ENCODE measurements at places on chromosomes 5 and 9.
A peak's percentile ranks its signal among the peaks of the same experiment; 100 is the strongest.

DNA sequence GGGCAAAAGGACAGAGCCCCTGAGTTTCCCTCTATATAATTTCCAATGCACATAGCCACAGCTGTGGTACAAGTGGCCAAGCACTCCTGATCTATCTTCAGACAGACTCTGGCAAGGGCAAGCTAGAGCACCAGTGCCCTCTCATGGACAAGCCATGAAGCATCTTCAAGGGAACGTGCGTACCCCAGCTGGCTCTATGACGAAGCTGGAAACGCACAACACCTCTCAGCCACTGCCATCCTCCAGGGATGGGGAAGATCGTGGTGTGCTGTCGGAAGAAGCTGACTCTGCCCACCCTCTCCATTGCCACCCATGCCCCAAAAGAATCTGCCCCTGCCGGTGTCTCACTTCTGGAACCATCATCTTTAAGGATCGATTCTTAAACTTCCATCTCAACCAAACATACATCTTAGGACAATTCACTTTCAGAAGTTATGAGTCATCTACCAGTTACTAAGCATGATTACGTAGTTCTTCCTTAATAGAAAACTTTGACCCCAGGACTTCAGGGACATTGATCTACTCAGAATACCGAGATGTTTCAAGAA is 482.9 kb downstream of the AGTPBP1 start:
- DNase-seq = peak; percentile 81

- DNase-seq = peak; percentile 72
Observed at GRCh38 chr5:179345433-179346321, at the start of gene ADAMTS2. Gene ADAMTS2, minus strand, starts transcription at chr5:179345461. Its CDS starts 133 bp downstream, at chr5:179345328.

DNA sequence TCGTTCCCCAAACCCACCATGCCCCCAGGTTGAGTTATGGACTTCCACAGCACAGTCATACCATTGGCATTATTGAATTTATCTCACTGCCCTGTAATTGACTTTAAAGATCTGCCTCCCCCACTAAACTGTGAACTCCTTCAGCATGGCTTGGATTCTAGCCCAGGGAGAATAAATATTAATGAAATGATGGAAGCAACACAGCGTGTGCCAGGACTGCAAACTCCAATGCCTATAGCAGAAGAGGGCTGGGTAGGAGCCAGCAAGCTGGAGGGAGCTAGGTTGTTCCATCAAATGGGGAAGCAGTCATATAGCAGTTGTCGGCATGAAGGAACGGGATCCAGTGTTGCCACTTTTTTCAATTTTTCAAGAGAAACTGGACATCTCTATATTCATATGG is 69.0 kb upstream of the MSX2 start:
- DNase-seq = peak; percentile 9

GRCh38 chr9:126699401-126699881 is 85.7 kb downstream of the LMX1B start:
- DNase-seq = no peak

DNA sequence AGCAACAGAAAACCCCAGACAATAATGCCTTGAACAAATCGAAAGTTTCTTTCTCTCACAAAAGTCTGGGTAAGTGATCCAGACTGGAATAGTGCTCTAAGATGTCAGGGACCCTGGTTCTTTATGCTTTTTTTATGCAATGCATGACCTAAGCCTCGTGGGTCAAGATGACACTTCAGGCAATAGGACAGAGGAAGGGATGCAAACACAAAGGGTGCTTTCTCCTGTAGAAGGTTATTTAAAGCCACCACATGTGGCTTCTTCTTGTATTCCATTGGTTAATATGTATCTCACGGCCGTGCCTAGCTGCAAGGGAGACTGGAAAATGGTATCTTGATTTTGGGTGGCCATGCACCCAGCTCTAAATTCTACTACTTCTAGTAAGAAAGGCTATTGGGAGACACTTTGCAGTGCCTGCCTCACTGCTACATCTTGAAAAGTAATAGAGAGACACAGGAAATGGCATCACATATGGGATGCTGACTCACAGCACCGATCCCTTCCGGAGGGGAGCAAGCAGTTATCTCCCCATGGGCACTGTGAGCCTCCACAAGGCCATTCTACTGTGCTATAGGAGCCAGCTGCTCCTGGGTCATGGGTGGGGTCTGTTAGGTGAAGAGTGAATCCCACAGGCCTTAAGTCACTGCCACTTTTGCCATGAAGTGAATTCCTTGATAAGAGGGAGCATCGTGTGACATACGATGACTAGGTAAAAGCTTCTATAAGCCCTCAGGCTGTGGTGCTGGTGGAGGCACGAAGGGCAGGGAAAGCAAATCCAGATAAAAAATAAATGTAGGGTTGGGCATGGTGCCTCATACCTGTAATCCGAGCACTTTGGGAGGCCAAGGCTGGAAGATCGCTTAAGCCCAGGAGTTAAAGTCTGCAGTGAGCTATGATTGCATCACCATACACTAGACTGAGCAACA is 32.5 kb upstream of the RAB14 start:
- peak; percentile 53 for DNase-seq

DNA sequence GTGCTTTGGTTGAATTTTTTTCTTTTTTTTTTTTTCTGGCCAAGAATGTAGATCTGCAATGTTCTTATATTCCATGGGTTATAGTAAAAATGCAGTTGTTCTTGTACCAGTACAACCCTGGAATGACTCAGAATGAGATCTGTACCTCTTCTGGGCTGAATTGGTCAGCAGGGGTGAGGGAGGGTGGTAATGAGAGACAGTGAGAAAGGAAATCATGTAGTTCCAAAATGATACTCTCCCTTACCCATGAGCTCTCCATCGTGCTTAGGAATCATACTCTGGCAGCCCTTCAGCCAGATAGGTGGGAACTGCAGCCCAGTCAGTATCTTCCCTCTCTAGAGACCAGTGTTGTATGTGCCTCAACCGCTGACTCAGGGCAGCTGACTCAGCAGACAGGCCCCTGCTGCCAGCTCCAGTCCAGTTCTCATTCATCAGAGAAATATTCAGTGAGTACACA is 2.1 kb upstream of the GLIS3 start:
- DNase-seq = peak; percentile 97

DNA sequence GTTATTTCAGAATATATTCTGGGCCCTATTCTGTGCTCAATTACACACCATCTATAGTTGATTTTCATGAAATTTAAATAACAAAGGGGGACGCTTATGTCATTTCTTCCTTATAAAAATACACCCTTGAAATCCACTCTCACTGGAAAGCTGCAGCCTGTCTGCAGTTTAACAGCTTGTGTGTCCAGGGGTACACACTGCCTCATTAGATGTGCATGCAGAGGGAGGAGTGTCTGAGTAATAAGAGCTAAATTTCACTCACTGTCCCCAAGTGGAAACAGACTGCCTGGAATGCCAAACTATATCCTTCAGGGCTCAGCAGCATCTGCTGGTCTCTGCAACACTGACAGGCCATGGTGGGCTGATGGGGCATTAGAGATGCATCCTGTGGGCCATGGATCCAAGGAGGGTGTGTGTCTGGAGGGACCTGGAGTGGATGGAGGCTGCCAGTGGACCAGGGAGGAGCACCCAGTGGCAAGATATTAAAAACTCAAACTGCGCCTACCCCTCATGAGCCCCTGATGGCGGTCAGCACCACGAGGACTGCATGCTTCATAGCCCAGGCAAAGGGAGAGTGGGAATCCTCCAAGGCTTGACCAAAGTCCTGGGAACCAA is 15.8 kb upstream of the TIFAB start:
- DNase-seq = no peak

DNA sequence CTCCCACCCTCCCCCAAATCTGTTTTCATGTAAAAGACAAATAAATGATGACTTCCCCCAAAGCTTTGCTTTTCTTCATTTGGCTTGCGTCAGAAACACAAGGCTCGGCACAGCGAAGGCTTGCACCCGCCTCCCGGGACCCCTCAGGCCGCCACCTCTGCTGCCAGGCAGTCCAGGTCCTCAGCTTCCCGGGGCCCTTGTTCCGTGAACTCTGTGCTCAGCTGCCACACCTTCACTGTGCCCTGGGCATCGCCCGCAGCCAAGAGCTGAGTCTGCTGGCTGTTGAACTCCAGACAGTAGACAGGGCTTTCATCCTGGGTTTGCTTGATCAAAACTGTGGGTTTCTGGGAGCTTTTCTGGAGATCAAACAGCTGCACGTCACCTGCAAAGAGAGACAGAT is 23.0 kb downstream of the DYNC2I2 start:
- DNase-seq = no peak

DNA sequence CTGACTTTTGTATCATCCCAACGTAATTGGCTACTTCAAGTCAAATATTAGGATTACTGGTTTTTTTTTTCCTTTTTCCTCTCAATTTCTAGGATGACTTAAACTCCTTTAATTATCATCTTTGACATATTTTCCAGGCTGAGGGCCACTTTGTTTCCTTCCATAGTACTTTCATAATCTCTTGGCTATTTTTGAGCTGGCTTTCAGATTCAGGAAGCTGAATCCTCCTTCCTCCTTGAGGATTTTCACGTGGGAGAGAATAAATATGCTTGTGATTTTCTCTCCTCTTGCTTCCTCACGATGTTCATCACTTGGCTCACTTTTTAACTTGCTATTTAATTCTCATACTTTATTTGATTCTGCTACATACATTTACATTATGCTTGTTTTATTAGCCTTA is 88.1 kb downstream of the ITGA1 start:
- no peak for DNase-seq

DNA sequence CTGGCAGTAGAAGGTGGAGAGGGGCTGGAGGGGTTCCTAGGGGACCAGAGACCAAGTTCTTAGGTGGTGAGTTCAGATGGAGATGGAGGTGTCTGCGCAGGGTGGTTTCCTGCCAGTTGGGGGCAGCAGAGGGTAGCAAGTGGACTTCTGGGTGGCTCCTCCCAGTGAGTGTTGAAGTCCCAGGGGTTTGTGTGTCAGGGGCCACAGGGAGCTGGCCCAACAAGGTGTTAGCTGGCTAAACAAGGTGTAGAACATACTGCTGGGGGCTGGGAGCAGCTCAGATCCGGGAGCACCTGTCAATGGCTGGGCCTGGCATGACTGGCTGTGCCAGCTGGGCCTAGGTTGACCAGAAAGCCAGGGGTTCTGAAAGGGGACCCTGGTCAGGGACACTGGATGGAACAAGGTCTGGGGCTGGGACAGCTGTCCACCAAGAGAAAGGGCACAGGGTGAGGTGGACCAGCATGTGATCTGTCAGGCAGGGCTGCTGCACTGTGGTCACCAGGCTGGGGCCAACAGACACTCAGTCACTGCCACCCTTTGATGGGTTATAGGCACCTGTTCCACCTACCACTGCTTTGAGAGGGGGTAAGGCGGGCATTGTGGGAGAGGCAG is 35.6 kb downstream of the DAB2IP start:
- peak; percentile 68 for DNase-seq

GRCh38 chr5:113764382-113764781 is 250.9 kb downstream of the YTHDC2 start:
- no peak for DNase-seq

DNA sequence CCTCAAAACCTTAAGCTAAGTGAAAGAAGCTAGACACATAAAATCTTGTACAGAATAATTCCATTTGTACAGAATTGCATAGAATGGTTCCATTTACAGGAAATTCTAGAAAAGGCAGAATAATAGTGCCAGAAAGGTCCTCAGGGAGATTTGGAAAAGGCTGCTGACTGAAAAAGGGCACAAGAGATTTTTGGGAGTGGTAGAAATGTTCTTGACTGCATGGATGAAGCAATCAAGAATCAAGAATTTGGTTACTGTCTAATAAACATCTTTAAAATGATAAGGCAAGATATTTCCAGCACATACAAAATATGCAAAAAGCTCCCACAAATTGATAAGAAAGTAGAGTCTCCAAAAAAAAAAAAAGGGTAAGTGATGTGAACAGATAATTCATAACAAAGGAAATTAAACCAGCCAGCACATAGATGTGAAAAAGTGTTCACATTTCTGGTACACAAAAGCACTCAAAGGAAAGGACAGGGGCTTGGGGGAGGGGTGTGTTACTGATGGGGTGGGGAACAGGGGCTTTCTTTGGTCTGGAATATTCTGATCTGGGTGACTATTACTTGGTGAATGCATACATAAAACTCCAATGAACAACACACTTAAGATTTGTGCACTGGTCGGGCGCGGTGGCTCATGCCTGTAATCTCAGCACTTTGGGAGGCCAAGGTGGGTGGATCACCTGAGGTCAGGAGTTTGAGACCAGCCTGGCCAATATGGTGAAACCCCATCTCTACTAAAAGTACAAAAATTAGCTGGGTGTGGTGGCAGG is 85.2 kb downstream of the SHC3 start:
- no peak for DNase-seq

GRCh38 chr9:89361816-89362646 is 43.7 kb downstream of the SECISBP2 start:
- no peak for DNase-seq

- DNase-seq = peak; percentile 45
Observed at GRCh38 chr5:27124590-27124989, 86.2 kb upstream of the CDH9 start.

DNA sequence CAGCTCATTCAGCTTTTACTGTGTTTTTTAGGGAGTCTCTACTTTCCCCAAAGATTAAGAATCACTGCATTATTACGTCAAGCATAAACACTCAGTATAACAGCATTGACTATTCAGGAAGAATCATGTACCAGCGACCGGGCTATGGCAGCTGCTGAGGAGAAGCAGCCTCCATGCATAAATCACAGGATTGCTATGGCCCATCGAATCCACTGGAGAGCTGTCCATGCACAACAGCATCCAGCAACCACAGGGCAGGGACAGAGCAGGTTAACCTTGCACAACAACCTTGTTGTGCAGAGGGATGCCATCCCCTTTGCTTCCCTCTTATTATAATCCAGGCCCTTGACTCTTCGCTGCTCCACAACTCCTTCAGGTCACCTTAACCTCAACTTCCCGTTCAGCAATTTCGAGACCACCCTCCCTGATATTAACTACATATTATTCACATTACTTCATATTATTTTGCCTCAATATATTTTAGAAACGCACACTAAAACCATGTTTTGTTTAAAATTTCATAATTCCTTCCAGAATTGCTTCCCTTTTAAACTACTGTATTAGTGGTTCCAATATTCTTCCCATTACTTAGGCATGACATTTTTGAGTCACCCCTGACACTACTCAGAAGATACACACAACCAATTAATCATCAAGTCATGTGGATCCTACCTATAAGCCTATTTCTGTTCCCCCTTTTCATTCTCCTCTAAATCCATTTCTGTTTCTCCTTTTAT is 991 bp downstream of the IARS1 start:
- DNase-seq = peak; percentile 21

DNA sequence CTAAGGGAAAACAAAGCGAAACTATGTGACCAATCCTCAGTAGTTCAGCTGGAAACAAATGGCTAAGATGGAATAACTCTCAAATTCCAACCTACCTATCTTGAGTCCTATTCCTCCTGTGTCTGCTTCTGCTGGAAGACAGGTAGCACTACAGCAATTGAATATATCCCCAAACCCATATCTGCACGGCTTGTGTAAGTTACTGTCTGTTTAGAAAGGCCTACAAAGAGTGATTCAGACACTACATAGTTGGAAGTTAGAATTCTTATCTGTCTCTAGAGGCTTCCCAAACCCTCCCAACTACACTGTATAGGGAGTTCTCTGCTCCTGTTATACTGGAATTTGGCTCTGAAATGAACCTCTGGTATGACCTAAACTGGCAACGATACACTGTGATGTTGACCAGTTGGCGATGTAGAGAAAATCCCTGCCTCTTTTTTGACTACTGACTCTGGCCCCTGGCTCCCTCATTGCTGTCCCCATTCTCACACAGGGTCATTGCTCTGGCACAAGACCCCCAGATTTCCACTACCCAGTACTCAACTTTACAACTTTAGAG is 22.6 kb upstream of the NADK2 start:
- DNase-seq = no peak

GRCh38 chr5:87787625-87788256 is 375.0 kb upstream of the CCNH start:
- no peak for DNase-seq
